ENCODE measurements at places on chromosomes 16 and 17. TPM values are rescaled to one million over a fixed set of nuclear protein-coding genes. Genes with fewer than 3 reads are reported as not detected.

The CD300H gene
- not detected for total RNA-seq

The HEATR9 gene
- total RNA-seq: not detected

GRCh38 chr17:6100146-6100545 is 30.0 kb downstream of the WSCD1 start:
- peaks cover 31% of the 10 kb centered on the region for H3K4me1 ChIP-seq
- H3K36me3 ChIP-seq: no peaks in the 10 kb centered on the region
- no peak for DNase-seq

- no peak for DNase-seq
- no peaks in the 10 kb centered on the region for H3K27me3 ChIP-seq
- H3K36me3 ChIP-seq: no peaks in the 10 kb centered on the region
- no peak overlapping the region for H3K27ac ChIP-seq
- no peaks in the 10 kb centered on the region for H3K4me1 ChIP-seq
Measured at GRCh38 chr16:12429756-12430155, 373.9 kb downstream of the CPPED1 start.

- H3K27ac ChIP-seq: no peak overlapping the region
- no peaks in the 10 kb centered on the region for H3K36me3 ChIP-seq
- no peak overlapping the region for H3K4me3 ChIP-seq
- DNase-seq: no peak
- H3K4me1 ChIP-seq: no peaks in the 10 kb centered on the region
Measured at GRCh38 chr17:32393904-32394303, 43.9 kb downstream of the ZNF207 start.

- no peaks in the 10 kb centered on the region for H3K4me1 ChIP-seq
- H3K27ac ChIP-seq: no peak overlapping the region
- peaks cover 76% of the 10 kb centered on the region for H3K27me3 ChIP-seq
- no peak for DNase-seq
- no peaks in the 10 kb centered on the region for H3K36me3 ChIP-seq
Measured at GRCh38 chr17:29021226-29021625, 15.4 kb upstream of the SEZ6 start.

DNA sequence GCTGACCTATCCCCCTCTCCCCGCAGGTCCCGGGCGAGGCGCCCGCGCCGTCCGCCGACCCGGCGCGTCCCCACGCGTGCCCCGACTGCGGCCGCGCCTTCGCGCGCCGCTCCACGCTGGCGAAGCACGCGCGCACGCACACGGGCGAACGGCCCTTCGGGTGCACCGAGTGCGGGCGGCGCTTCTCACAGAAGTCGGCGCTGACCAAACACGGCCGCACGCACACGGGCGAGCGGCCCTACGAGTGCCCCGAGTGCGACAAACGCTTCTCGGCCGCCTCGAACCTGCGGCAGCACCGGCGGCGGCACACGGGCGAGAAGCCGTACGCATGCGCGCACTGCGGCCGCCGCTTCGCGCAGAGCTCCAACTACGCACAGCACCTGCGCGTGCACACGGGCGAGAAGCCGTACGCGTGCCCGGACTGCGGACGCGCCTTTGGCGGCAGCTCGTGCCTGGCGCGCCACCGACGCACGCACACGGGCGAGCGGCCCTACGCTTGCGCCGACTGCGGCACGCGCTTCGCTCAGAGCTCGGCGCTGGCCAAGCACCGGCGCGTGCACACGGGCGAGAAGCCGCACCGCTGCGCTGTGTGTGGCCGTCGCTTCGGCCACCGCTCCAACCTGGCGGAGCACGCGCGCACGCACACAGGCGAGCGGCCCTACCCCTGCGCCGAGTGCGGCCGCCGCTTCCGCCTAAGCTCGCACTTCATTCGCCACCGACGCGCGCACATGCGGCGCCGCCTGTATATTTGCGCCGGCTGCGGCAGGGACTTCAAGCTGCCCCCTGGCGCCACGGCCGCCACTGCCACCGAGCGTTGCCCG is 10.3 kb downstream of the ZNF771 start:
- peak overlapping the region; percentile 67 for H3K4me3 ChIP-seq
- H3K4me1 ChIP-seq: peaks cover 3% of the 10 kb centered on the region
- DNase-seq: peak; percentile 90
- H3K27ac ChIP-seq: peak overlapping the region; percentile 89
- H3K36me3 ChIP-seq: peaks cover 3% of the 10 kb centered on the region

GRCh38 chr16:54672500-54672899 is 258.2 kb upstream of the IRX5 start:
- H3K4me3 ChIP-seq: no peak overlapping the region
- no peaks in the 10 kb centered on the region for H3K27me3 ChIP-seq
- no peaks in the 10 kb centered on the region for H3K36me3 ChIP-seq
